ENCODE measurements at places on chromosomes 16 and 17. TPM values are rescaled to one million over a fixed set of nuclear protein-coding genes. Genes with fewer than 3 reads are reported as not detected.

MKS1 gene
- total RNA-seq = 21.6 TPM

GRCh38 chr16:11915114-11915643 is 577 bp downstream of the GSPT1 start:
- DNase-seq = peak; percentile 35

- DNase-seq = no peak
These were observed 13.0 kb upstream of the LYRM9 start for GRCh38 chr17:27906226-27906580.

DNA sequence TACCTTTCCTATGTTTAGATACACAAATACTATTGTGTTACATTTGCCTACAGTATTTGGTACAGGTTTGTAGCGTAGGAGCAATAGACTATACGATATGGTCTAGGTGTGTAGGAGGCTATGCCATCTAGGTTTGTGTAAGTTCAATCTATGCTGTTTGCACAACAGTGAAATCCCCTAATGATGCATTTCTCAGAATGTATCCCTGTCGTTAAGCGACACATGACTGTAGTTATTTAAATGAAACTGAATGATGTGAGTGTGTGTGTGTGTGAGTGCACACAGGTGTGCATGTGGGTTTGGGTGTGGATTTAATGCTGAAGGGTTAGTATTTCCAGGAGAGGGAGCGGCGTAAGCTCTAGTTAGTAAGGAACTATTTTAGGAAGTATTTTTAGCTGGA is 34.6 kb upstream of the SMIM36 start:
- DNase-seq = no peak

- DNase-seq = no peak
These were observed 5.6 kb downstream of the STAT5B start for GRCh38 chr17:42270596-42270995.

DNA sequence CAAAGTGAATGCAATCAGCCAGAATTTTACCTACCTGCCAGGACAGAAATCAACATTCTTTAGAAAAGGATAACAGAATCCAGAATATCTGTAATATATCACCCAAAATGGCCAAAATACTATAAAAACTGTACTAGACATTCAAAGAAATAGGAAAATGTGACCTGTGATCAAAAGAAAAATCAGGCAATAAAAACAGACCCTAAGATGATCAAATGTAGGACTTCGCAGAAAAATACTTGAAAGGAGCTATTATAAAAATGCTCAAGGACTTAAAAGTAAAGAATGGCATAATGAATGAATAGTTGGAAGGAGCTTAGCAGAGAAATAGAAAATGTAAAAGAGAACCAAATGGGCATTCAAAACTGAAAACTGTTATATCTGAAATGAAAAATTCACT is 4.1 kb downstream of the LPCAT2 start:
- no peak for DNase-seq

ATP6V0A1 gene
- total RNA-seq = 42.8 TPM

MED31 gene
- total RNA-seq = 5.0 TPM

GRCh38 chr16:8919089-8919933 is 37.2 kb downstream of the LITAFD start:
- no peak for DNase-seq

RGS11 gene
- total RNA-seq = 1.8 TPM

DNA sequence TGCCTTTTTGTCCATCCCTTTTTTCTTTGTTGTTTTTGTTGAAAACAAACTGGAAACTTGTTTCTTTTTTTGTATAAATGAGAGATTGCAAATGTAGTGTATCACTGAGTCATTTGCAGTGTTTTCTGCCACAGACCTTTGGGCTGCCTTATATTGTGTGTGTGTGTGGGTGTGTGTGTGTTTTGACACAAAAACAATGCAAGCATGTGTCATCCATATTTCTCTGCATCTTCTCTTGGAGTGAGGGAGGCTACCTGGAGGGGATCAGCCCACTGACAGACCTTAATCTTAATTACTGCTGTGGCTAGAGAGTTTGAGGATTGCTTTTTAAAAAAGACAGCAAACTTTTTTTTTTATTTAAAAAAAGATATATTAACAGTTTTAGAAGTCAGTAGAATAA is 4.9 kb downstream of the SOX9 start:
- no peak for DNase-seq

- DNase-seq = peak; percentile 68
These were observed 5.7 kb downstream of the ZNF319 start for GRCh38 chr16:57994778-57995177.

DNA sequence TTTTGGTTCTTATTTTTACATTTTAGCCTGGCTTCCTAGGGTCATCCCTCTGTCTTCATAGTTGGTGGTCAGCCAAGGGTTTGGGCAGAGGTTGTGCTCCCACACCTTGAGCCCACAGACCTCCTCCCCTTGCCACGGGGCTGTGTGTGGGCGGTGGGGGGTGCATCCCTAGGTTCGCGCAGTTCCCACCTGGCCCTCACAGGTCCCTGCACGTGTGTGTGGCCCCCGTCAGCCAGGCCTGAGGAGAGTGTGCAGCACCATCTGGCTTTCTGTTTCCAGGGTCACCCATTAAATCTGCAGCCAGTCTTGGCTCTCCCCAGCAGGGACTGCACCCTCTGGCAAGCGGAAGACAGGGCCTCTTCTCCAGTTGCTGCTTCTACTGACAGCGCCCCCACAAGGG is 13.6 kb upstream of the OGFOD3 start:
- DNase-seq = no peak

GRCh38 chr17:3729881-3730280 is 6.2 kb downstream of the HASPIN start:
- DNase-seq = no peak

DNA sequence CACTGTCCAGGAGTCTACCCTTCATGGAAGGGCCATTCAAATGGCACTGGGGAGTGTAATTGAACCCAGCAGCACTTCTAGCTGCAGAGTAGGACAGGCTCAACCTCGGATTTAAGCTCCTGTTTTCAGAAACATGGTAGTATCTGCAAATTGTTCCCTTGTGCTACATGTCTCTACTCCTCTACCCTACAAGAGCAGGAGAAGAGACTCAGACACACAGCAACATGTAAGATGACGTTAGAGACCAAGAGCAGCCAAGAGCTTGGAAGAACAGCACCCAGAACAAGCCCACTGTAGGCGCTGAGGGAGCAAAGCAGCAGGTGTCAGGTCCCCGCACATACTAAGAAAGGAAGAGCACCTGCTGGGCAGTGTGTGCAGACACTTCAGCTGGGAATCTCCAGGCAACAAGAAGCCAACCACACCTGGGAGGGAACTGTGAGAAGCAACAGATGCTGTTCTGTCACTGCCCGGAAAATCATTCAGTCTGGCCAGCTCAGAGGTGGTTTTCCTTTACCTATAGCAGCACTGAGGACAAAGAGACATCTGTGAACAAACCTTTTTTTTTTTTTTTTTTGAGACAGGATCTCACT is 35.6 kb upstream of the MNT start:
- DNase-seq = peak; percentile 18

- peak; percentile 15 for DNase-seq
These were observed 174.2 kb downstream of the STX8 start for GRCh38 chr17:9401434-9401833.

DNA sequence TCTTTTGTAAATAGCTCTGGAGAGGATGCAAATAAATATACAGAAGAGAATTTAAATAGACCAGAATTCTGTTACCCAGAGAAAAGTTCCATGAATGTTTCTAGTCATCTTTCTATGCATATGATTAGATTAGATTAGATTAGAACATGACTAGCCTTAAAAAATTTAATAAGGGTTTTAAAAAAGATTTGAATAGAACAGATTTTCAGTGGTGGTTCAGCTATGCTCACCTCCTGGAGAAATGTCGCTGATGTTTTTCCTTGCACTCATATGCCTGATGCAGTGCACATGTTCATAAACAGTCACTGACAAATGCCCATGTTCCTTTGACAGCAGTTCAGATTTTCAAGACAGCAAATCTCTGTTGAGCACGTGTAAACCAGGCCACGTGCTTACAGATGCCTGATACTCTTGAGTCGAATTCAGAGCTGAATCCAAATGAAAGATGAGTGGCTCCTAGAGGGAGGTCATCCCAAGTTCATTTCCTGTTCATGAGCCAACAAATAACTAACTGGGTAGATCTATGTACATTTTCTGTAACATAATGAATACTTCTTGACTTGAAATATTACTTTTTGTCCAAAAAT is 19.9 kb upstream of the RAB11FIP4 start:
- DNase-seq = no peak

GLTPD2 gene
- 1.3 TPM for total RNA-seq

DNA sequence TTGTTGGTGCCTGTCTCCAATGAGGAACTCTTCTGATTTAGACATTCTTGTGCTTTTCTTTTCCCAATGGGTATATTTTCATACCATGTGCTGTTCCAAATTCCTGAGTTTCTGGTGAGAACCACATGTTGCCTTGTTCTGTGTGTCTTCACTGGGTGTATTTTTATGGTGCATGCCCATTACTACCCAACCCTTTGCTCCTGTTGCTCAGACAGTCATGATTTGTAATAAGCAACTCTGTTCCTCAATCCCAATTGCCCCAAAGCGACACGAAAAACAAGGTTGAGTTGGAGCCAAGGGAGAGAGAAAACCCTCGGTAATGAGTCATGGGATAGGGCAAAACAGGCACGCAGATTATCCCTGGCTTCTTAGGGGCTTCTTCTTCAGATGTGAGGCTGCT is 101.8 kb downstream of the ABCA8 start:
- DNase-seq = no peak

DNA sequence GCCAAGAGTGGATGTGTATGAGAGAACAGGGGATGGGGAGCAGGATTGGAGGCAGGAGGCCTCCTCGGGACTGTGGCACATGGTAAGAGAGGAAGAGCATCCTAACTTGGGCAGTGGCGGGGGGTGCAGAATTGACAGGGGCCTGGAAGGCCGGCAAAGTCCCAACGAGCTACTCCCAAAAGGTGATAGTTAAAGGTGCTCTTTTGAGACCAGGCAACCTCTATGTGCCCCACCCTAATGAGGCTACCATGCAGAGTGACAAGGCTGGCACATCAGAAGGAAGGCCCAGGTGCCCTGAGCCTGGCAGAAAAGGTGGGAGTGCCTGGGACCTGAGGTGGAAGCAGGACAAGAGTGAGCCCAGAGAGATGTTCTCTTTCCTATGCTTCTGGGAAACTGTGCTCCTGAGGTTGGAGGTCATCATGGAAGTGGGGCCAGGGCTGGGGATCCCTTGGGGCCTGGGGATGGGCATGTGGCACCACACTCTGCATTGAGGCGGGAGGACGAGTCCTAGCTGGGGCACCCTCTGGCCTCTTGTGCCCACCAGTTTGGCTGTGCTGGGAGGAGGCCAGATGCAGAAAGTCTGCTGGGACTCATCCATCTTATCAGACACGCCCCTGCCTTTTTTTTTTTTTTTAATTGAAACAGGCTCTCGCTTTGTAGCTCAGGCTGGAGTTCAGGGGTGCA is 5.9 kb downstream of the RAB11FIP4 start:
- no peak for DNase-seq

GRCh38 chr16:21984062-21984461 is 16.9 kb downstream of the PDZD9 start:
- DNase-seq = no peak

MMP2 gene
- total RNA-seq = 43.8 TPM

EFNB3 gene
- total RNA-seq = 7.7 TPM

- DNase-seq = peak; percentile 30
These were observed 500.0 kb upstream of the SALL1 start for GRCh38 chr16:51651061-51651466.

Data from GM23338 (cell line).